Stimulated activated CD4-positive, alpha-beta T cell treated with anti-CD3 and anti-CD28 coated beads, Interleukin-2, amount 100 ng/mL, for 4 hours (primary cell): ENCODE measurements at places on chromosomes 2 and 18.

GRCh38 chr2:231571661-231572191 is 20.9 kb upstream of the TEX44 start:
- DNase-seq = no peak

- DNase-seq = no peak
Measured at GRCh38 chr18:67615876-67616275, 99.4 kb upstream of the DSEL start.

- DNase-seq = no peak
Measured at GRCh38 chr2:223041527-223042109, 10.4 kb upstream of the KCNE4 start.

- DNase-seq = no peak
Measured at GRCh38 chr2:202721621-202722020, 86.9 kb downstream of the FAM117B start.

DNA sequence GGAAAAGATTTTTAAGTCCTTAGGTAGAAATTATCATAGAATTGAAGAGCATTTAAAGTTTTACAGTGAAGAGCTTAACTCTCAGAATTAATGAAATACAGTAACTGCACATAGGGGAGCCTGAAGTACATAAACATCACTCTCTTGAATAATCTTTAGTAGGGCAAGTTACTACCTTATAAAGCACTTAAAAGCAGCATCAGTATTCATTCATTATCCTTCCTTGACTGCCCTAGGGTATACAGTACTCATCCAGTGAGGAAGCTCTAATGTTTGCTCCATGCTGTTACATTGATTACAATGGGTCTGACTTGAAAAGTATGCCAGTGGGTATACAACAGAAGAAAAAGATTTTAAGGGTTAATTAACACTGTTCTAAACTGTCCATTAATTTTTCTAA is 66.5 kb downstream of the ATF2 start:
- no peak for DNase-seq
